PC-3 (cell line): ENCODE measurements at places on chromosomes 7 and 10.

DNA sequence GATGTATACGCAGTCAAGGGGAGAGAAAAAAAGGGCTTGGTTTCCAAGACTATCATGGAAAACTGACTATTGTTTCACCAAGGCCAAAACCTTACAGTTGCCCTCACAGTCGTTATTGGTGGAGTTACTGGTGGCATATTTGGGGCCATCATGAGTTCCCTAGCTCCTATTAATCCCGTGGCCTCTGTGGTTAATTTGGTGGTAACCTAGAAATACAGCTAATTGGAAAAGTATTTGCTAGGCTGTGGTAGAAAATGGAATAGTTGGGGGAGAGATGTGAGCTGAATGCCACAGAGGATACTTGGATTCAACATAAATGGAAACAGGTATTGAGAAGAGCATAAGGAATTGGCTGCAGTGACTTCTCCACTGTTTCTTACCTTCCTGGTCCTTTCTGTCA lies 450.7 kb downstream of the KCNMA1 start:
- no peaks in the 10 kb centered on the region for H3K36me3 ChIP-seq
- no peak overlapping the region for H3K27ac ChIP-seq
- H3K27me3 ChIP-seq: no peaks in the 10 kb centered on the region
- no peak overlapping the region for H3K4me3 ChIP-seq

DNA sequence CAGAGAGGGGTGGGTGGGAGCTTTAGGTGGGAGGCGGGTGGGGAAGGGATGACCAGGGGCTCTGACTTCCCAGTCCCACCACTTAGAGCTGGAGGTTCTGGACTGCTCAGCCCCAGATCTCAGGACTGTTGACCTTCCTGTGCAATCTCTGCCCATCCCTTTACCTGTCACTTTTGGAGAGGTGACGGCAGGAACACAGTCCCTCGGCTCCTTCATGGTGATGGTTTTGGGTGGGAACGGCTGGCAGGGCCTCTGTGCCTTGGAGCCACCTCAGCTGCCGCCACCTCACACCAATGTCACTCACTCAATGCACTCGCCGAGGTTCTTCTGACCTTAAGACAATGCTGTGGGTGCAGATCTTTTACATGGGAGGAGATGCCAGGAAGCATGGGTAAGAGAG lies 49.0 kb downstream of the TMEM270 start:
- DNase-seq: no peak
- no peaks in the 10 kb centered on the region for H3K36me3 ChIP-seq
- no peak overlapping the region for H3K27ac ChIP-seq
- H3K4me1 ChIP-seq: no peaks in the 10 kb centered on the region

DNA sequence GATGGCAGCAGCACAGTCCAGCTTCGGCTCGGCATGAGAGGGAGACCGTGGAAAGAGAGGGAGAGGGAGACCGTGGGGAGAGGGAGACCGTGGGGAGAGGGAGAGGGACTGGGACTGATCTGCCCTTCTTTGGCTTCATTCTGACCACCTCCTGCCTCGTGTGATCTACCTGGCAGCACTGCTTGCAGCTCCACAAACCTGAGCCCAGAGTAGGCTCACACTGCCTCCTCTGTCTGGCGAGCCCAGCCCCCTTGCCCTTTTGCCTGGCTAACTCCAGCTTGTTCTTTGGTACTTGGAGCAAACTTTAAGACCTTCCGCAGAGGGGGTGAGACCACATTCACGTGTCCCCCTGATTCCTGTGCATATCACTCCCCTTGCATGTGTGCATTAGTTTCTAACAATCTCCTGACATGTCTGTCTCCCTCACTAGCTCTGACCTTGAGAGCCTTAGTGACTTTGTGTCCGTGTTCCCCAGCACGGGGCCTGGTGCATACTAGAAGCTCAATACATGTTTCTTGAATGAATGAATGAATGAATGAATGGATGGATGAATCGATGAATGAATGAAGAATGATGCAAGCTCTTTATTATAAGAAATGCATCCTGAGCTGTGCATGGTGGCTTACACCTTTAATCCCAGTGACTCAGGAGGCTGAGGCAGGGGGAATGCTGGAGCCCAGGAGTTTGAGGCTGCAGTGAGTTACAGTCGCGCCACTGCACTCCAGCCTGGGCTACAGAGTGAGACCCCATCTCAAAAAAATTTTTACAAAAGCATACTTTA lies 31.2 kb downstream of the UBTD1 start:
- no peaks in the 10 kb centered on the region for H3K27me3 ChIP-seq
- H3K27ac ChIP-seq: no peak overlapping the region
- DNase-seq: no peak
- peaks cover 4% of the 10 kb centered on the region; the same call in 1 of the 2 replicates for H3K4me1 ChIP-seq
- H3K36me3 ChIP-seq: no peaks in the 10 kb centered on the region; the same call in 1 of the 2 replicates
- no peak overlapping the region for H3K4me3 ChIP-seq

- no peaks in the 10 kb centered on the region for H3K4me1 ChIP-seq
- H3K27ac ChIP-seq: no peak overlapping the region
- no peak overlapping the region for H3K4me3 ChIP-seq
- H3K36me3 ChIP-seq: no peaks in the 10 kb centered on the region
- H3K27me3 ChIP-seq: no peaks in the 10 kb centered on the region
- DNase-seq: no peak
Observed at GRCh38 chr7:42747044-42747443, 164.8 kb downstream of the C7orf25 start.

DNA sequence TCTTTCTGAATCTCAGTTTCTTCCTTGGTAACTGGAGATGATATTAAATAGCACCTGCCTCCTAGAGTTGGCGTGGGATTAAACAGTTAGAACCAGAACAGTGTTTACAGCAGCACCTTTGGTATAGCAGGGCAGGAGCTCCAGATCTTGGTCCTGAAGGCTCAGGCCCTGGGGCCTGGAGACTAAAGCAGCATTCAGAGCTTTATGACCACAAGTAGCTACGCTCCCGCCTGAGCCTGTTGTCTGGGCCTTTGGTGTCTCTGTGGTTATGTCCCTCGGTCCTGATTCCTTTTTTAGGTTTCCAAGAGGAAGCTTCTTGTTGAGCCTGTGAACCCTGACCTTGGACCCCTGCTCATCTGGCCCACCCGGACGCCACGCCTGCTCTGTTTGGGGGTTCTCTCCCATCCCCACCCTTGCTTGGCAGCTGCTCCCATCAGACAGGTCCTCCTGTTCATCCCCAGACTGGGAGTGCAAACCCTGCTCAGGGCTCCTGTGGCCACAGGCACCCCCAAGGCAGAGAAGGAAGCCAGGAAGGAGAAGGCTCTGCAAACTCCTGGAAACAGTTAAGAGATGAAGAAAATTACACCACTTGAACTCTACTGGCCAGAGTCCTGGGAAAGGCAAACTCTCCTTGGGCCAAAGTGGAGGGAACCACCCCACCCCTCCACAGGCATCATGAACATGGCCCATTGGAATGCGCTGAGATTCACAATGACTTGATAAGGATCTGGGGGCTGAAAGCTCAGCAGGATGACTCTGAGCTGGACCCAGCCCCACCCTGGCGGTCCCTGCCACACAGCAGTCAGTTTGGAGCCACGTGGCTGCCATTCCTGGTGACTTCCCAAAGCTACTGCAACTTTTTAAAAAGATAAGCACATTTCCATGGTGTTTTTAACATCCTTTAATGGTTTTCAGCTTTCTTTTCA lies 50.1 kb upstream of the TMEM72 start:
- peak; percentile 81 for DNase-seq
- no peak overlapping the region for H3K4me3 ChIP-seq
- H3K27ac ChIP-seq: no peak overlapping the region
- no peaks in the 10 kb centered on the region for H3K27me3 ChIP-seq
- no peaks in the 10 kb centered on the region for H3K36me3 ChIP-seq

GRCh38 chr7:148708026-148708885 lies 9.6 kb downstream of the CUL1 start:
- no peak overlapping the region for H3K4me3 ChIP-seq
- no peaks in the 10 kb centered on the region for H3K36me3 ChIP-seq
- DNase-seq: no peak
- H3K27ac ChIP-seq: no peak overlapping the region

GRCh38 chr10:124552691-124553276 lies 91.2 kb downstream of the LHPP start:
- no peak for DNase-seq
- H3K27me3 ChIP-seq: no peaks in the 10 kb centered on the region
- H3K4me1 ChIP-seq: no peaks in the 10 kb centered on the region

DNA sequence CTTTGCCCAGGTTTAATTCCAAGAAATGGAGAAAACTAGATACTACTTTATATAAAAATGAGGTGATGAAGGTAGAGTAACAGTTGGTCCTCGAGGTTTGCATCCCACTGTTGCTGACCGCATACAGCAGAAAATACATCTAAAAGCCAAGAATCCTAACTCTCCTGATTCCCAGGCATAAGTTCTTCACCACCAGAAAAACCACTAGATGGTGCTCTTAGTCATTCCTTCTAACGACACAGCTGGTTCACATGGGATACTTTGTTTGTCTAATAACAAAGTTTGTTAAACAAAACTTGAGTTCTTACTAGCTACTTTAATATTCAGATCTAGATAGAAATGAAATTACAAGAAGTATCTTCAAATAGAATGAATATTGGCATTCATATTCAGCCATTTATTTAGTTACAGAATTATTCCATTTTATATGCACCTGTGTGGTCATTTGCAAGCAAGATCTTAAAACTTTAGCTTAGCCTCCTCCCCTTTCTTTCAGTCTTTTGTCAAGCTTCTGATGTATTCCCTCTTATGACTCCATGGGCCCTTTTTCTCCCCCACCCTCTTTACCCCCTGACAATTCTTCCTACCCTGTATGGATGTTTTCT lies 54.1 kb upstream of the CYP26C1 start:
- peak; percentile 68 for DNase-seq
- H3K4me1 ChIP-seq: no peaks in the 10 kb centered on the region
- no peaks in the 10 kb centered on the region for H3K27me3 ChIP-seq
- no peak overlapping the region for H3K27ac ChIP-seq
- no peaks in the 10 kb centered on the region for H3K36me3 ChIP-seq

GRCh38 chr7:7751243-7752092 lies 33.1 kb upstream of the RPA3 start:
- H3K27ac ChIP-seq: no peak overlapping the region
- H3K4me3 ChIP-seq: no peak overlapping the region
